Testis (tissue), 5 donors: ENCODE measurements at places on chromosomes 16 and 17.
A peak's percentile ranks its signal among the peaks of the same experiment; 100 is the strongest.

- no peak for DNase-seq
These were observed 9.2 kb upstream of the ITPRIPL2 start for GRCh38 chr16:19104607-19105006.

- peak; percentile 36 for DNase-seq
These were observed 33.7 kb downstream of the CPSF4L start for GRCh38 chr17:73227944-73228343.

DNA sequence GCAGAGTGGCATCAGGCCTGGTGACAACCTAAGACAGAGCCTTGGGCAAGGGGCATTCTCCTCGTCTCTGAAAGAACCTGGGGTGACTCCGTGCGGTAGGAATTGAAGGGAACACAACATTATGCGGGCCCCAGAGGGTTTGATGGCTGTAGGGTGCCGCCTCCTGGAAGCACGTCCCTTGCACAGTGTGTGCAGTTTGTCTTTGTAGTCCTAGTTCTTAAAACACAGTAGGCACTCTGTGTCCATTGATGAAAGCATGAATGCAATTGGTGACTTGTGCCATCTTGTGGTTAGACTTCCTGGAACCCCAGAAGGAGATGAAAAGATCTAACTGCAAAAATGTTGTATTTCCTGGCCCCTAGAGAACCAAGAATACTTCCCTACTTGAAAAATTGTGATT, 279.8 kb downstream of the UTP18 start:
- no peak for DNase-seq

DNA sequence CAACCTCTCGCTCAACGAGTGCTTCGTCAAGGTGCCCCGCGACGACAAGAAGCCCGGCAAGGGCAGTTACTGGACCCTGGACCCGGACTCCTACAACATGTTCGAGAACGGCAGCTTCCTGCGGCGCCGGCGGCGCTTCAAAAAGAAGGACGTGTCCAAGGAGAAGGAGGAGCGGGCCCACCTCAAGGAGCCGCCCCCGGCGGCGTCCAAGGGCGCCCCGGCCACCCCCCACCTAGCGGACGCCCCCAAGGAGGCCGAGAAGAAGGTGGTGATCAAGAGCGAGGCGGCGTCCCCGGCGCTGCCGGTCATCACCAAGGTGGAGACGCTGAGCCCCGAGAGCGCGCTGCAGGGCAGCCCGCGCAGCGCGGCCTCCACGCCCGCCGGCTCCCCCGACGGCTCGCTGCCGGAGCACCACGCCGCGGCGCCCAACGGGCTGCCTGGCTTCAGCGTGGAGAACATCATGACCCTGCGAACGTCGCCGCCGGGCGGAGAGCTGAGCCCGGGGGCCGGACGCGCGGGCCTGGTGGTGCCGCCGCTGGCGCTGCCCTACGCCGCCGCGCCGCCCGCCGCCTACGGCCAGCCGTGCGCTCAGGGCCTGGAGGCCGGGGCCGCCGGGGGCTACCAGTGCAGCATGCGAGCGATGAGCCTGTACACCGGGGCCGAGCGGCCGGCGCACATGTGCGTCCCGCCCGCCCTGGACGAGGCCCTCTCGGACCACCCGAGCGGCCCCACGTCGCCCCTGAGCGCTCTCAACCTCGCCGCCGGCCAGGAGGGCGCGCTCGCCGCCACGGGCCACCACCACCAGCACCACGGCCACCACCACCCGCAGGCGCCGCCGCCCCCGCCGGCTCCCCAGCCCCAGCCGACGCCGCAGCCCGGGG, 1.3 kb downstream of the FOXC2 start:
- no peak for DNase-seq

- no peak for DNase-seq
These were observed 39.4 kb downstream of the TUBD1 start for GRCh38 chr17:59853168-59853918.

DNA sequence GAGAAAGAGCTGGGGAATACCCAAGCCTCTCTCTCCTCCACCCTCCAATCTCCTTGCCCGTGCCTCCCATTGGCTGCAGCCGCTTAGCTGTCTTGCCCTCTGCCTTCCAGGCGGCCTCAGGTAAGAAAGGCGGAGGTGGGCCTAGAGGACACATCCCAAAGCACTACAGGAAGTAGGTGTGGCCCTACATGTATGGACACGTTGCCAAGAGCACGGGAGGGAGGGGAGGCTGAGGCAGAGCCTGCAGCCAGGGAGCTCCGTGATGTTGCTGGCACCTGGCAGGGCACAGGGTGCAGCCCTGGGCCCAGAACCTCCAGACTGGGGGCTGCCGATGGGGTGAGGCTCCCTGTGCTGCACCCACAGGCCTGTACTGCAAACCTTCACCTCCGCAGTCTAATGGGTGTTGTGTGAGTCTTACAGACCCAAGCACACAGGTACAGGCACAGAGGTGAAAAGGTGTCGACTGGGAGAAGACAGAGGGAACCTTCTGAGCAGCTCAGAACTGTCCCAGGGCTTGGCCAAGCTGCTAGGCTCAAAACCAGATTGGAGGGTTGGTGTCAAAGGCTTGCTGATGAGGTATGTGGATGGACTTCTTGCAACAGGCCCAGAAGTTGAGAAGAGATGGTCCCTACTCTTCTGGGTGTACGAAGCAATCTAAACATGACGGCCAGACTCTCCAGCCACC, 23.5 kb upstream of the FOXK2 start:
- DNase-seq = no peak
